ENCODE measurements at places on chromosomes 5 and 9.

- DNase-seq, result no peak
These were observed 81.4 kb downstream of the ANKH start for GRCh38 chr5:14790220-14790619.

GRCh38 chr5:143182901-143183820 lies 220.3 kb downstream of the NR3C1 start:
- DNase-seq, result no peak

GRCh38 chr5:40505031-40505430 lies 174.7 kb upstream of the PTGER4 start:
- DNase-seq, result no peak

DNA sequence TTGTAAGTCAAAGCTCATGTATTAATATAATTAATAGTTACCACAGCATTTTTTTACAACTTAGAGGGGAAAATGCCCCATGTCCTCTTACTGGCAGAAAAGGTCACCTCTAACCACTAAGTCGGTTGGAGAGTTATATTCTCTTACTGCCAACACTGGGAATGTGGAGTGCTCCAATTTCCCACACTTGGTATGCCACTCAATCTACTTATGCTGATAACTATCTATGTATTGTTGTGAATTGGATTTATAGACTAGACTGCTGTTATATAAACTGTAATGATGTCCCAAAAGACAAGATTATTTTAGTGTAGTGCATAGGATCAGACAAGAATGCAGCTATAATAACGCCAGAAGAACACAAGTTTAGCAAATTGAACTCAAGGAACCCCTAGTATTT lies 2385.2 kb upstream of the C9orf72 start:
- DNase-seq, result no peak

GRCh38 chr9:6634444-6634843 lies 11.1 kb downstream of the GLDC start:
- no peak for DNase-seq

- no peak for DNase-seq
These were observed 24.4 kb downstream of the CEMIP2 start for GRCh38 chr9:71743882-71744281.

DNA sequence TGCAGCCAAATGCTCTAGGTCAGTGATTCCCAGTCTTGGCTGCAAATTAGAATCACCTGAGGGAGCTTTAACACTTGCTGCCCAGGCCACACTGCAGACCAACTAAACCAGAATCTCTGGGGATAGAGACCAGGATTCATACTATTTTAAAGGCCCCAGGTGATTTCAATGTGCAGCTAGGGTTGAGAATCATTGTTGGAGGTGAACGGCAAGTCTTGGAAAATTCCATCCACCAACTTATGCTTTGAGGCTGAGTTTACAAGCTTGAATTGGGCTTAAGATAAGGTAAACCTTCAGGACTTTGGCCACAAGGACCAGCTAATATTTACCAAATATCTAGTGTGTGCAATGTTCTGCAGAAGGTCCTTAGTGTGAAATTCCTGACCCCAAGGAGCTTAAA lies 27.5 kb downstream of the SLIT3 start:
- DNase-seq, result no peak

DNA sequence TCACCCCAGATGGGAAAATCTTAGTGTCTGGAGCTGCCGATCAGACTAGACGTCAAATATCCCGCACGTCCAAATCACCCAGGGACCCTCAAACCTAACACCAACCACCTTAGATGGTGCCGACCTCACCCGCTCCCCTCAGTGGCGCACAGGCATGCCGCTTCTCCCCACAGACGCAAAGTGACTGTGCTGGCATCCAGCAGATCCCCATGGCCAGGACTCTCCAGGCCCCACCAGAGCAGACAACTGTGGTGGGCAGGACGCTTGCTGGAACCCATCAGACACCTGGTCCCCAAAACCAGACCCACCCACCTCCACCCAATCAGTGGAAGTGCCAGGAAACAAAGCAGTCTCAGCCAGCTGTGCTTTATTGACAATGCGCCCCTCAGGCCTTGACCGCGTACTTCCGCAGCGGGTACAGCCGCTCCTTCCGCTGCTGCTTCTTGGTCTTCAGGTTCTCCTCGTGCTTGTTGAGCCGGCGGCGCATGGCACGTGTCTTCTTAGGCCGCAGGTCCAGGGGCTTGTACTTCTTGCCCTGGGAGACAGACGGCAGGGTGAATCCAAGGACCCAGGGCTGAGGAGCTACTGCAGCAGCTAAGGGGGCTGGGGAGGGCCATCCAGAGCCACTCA lies 4.1 kb downstream of the RPL35 start:
- DNase-seq, result no peak

DNA sequence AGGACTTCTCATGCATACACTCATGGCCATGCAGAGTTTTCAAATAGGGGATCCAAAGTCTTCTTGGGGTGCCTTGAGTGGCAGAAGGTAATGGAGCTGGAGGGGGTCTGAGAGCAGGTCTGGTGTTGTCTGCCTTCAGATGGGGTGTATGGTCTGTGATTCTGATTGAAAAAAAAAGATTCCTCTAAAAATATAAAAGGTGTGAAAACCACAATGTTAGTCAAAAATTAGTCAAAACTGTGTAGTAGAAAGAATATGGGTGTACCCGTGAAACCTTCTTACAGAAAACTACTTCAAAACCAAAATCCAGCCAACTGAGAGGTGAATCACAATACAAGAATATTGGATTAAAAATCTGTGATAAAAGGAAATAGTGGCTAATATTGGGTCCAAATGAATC lies 20.1 kb downstream of the DOCK2 start:
- no peak for DNase-seq

DNA sequence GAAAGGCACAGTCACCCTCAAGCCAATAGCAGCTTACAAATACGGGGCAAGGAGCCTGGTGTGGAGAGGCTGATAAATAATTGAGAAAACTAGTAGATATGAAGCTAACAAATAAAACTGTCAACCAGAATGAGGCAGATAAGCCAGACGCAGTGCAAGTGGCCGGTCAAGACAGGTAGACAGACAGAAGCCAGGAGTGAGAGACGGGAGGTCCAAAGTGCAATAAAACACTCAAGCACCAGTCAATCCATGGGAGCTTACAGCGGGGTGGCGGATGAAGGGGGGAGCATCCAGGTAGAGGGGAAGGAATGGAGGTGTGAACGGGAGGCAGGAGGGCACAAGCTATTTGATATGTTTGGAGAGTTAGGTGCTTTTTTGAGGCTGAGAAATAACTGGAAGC lies 193.1 kb downstream of the FOXD4L6 start:
- no peak for DNase-seq

DNA sequence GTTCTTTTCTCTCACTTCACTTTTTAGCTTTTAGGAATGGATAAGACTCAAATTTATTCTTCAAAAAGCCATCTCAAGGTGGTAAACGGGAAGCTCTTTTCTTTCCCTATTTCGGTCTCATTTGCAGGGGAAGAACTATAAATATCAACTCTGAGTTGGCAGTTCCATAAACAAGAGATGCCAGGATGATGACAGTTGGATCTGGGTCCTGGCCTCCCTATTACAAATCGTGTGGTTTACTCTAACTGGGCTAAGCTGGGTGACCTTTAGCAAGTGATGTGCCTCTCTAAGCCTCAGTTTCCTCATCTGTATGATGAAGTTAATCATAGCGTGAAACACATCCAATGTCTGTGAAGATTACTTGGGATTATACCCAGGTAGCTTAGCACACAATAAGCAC lies 44.2 kb downstream of the TLE4 start:
- DNase-seq, result no peak

GRCh38 chr9:127683723-127684122 lies 23.1 kb upstream of the CFAP157 start:
- no peak for DNase-seq

DNA sequence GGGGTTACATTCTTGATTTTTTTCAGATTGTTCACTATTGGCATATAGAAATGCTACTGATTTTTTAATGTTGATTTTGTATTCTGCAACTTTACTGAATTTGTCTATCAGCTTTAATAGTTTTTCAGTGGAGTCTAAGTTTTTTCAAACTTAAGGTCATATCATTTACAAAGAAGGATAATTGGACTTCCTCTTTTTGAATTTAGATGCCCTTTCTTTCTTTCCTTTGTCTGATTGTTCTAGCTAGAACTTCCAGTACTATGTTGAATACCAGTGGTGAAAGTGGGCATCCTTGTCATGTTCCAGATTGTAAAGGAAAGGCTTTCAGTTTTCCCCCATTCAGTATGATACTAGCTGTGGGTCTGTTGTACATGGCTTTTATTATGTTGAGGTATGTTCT lies 49.3 kb downstream of the SREK1 start:
- no peak for DNase-seq

GRCh38 chr9:135184181-135185053 lies 96.9 kb downstream of the OLFM1 start:
- no peak for DNase-seq

- DNase-seq, result no peak
These were observed 18.3 kb upstream of the OBP2B start for GRCh38 chr9:133227242-133227860.

GRCh38 chr5:67815455-67816391 lies 399.8 kb upstream of the PIK3R1 start:
- DNase-seq, result no peak

DNA sequence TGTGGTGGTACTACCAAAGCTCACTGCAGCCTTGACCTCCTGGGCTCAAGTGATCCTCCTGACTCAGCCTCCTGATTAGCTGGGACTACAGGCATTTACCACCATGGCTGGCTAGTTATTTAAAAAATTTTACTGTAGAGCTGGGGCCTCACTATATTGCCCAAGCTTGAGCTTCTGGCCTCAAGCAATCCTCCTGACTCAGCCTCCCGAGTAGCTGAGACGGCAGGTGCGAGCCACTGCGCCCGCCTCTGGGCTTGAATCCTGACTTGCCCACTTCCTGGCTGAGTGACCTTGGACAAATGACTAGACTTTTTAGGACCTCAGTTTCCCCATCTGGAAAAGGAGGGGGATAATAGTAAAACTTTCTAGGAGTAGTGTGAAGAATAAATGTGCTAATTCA lies 32.1 kb downstream of the NCS1 start:
- no peak for DNase-seq

- no peak for DNase-seq
These were observed 16.2 kb upstream of the ERAP1 start for GRCh38 chr5:96823900-96824380.

DNA sequence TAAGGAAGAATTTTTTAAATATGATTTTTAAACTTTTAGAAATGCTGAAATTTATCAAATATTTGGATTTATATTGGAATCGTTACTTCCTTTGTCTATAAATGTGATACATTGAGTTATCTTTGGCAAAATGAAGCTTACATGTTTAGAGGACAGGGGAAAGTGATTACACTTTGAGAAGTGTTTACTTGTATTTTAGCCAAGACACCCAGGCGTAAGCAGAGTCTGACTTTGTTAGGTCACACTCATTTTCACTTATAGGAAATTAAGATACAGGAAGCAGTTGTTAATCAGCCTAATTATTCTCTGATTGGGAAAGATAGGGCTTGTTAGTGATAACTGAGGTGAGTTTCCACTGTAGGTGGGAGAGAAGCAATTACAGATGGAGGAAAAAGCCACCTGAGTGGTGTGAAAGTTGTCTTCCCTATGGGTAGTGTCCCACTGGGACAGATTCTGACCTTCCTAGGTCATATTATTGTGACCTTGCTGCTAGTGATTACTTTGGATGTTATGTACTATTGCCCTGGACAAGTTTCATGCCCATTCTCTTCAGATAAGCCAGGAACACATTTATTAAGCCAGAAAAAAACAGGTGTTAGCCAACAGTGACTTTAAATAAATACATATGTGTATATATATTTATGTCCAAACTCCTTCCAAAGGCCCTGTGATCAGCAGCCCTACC lies 88.7 kb downstream of the UHRF2 start:
- no peak for DNase-seq

- no peak for DNase-seq
These were observed 39.6 kb upstream of the FRRS1L start for GRCh38 chr9:109206670-109207069.

DNA sequence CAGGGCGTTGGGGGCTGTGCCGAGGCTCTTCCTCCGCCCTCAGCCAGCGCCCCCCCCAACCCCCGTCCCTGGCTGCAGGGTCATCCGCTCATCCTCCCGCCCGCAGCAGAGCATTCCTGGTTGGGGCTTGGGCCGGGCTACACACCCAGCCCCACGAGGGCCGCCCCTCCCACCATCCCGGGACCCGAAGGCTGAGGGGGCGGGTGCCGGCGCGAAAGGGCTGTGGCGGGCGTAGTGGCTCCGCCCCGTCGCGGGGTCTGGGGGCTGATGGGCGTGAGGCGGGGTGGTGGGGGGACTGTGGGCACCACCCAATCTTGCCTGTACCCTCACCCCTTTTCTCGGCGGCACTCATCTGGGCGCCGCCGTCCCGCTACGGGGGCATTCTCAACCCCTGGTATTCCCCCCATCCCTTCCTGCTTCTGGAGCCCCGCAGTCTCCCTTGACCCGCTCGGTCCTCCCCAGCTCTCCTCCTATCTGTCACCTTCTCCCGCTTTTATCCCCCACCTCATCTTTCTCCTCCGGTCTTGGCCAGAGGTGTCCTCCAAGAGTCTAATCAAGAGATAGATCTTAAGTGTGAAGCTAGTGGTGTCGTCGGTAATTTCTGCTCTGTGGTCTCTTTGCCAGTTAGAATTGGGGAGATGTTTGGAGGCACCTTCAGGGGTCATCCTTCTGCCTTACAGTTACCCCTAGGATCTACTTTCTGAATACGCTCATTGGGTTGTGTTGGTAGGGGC lies 1.6 kb downstream of the FER start:
- no peak for DNase-seq

DNA sequence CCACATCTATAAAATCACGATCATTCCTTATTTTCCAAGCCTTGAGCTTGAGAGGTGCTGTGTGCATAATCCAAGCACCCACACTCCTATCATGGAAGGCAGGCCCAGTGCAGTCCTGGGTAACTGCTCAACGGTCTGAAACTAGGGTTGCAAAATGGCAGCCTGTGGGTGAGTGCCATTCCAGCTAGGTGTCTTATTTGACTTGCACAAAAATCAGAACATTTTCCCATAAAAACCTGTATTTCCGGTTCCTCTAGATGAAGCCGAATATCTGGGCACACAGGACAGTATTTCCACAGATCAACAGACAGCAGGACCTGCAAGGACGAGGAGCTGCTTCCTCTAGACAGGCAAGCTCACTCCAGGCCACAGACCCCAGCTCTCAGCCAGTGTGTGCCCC lies 588.8 kb downstream of the BNC2 start:
- DNase-seq, result no peak

DNA sequence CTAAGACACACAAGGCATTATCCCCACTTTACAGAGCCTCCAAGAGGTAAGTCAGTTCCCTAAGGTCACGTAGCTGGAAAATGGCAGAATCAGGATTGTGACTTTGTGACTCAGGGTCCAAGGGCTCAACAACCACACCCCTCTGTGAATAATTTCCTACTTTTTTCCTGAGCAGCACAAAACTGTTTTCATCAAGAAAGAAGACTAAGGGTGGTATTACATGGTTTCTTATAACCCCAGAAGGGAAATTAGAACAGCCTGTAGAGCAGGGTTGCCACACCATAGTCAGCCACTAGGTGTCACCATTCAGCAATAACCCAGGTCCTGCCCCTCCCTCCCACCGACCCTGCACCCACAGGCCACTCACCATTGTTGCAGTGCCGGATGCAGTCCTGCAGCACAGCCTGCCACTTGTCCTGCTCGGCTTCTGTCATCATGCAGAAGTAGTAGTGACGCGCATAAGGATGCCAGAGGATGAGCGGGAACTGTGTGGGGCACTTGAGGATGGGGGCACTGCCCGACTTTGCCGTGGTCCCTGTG lies 72.1 kb downstream of the LRSAM1 start:
- DNase-seq, result no peak

- DNase-seq, result no peak
These were observed 18.7 kb downstream of the ADAMTS13 start for GRCh38 chr9:133440874-133441273.
